ENCODE measurements at places on chromosomes 5 and 9.

- peak; percentile 38 for DNase-seq
- H3K27me3 ChIP-seq: no peaks in the 10 kb centered on the region
- peak overlapping the region; percentile 81 for H3K4me3 ChIP-seq
- no peaks in the 10 kb centered on the region for H3K4me1 ChIP-seq
- H3K27ac ChIP-seq: peak overlapping the region; percentile 68
- H3K36me3 ChIP-seq: no peaks in the 10 kb centered on the region
Observed at GRCh38 chr9:75889977-75890471, 449 bp upstream of the PCSK5 start.

DNA sequence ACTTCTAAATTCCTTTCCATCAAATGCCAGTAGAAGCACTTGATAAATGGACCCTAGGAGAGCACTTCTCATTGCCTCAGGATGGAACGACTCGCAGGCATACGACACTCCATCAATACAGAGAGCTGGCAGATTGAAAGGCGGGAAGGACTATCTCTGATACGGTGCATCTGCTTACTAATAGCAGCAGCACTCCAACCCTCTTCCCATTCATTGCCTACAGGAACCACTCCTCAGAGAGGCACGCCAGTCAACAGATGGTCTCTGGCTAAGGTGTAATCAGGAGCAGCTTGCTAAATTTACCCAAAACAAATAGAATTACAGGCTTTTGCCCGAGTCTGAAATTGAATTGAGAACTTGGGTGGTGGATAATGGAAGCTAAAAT lies 168.1 kb downstream of the EFNA5 start:
- H3K27ac ChIP-seq: no peak overlapping the region
- DNase-seq: no peak

DNA sequence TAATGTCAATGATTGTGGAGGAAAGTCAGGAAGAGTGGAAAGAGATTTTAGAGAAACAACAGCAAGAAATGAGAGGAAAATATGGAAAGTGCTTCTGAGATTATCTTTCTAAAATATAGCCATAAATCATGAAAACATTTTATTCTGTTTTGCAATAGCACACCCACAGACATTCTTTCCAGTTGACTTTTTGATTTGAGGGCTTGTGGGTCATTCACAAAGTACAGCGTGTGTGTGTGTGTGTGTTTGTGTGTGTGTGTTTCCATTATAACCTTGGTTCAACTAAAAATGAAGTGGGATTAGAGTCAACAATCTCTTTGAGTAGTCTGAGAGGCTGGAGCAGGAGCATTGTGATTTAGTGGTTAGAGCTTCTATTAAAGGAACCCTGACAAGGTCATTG lies 116.6 kb upstream of the GAS1 start:
- H3K4me1 ChIP-seq: no peaks in the 10 kb centered on the region
- no peak overlapping the region for H3K27ac ChIP-seq
- H3K36me3 ChIP-seq: no peaks in the 10 kb centered on the region
- no peaks in the 10 kb centered on the region for H3K27me3 ChIP-seq

GRCh38 chr9:136053757-136054142 lies 41.3 kb downstream of the NACC2 start:
- H3K4me3 ChIP-seq: no peak overlapping the region
- no peak overlapping the region for H3K27ac ChIP-seq
- H3K4me1 ChIP-seq: peaks cover 12% of the 10 kb centered on the region
- H3K27me3 ChIP-seq: no peaks in the 10 kb centered on the region
- DNase-seq: no peak

DNA sequence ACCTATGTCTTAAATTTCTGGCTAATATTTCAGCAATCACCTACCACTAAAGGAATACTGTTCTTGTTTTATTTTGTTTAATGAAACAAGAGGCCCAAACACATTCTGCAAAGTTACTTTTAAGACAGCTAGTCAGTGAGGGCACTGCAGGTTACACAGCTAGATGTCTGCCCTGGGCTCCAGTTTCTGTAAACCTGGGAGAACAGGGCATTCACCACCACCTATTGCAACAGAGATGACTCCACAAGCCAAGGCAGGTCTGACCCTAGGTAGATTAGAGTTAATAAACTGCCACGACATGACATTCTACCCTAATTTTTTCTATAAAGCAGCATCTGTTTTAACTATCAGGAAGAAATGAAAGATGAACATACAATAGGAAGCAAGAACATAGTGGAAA lies 90.8 kb downstream of the SLF1 start:
- H3K4me1 ChIP-seq: no peaks in the 10 kb centered on the region
- DNase-seq: no peak
- no peaks in the 10 kb centered on the region for H3K27me3 ChIP-seq
- H3K4me3 ChIP-seq: no peak overlapping the region

GRCh38 chr5:87101321-87101720 lies 166.4 kb upstream of the RASA1 start:
- H3K27me3 ChIP-seq: no peaks in the 10 kb centered on the region
- H3K27ac ChIP-seq: no peak overlapping the region
- no peak for DNase-seq

DNA sequence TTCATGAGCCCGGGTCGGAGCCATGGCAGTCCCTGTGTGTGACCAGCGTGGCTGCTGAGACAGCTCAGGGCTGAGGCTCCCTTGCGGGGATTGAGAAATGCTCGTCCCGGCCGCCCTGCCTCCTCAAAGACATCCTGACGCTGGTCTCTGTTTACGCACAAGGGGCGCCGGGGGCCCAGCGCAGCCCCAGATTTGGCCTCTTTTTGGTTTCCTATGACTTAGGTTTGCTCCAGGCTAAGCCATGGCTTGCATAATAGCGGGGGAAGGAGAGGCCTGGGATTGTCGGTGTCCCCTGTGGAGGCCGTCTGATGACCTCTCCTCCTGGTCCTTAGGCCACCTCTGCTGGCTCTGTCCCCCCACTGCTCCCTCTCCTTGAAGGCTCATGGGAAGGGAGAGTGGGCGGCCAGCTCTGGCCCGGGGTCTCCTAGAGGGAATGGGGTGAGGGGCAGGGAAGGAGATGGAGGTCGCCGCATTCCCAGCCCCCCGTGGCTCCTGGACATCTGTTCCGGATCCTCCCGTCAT lies 3.5 kb downstream of the LAMC3 start:
- peaks cover 7% of the 10 kb centered on the region for H3K27me3 ChIP-seq
- no peaks in the 10 kb centered on the region for H3K36me3 ChIP-seq
- no peak overlapping the region for H3K27ac ChIP-seq

GRCh38 chr9:79264511-79265355 lies 307.0 kb upstream of the TLE4 start:
- no peaks in the 10 kb centered on the region for H3K36me3 ChIP-seq
- no peak overlapping the region for H3K4me3 ChIP-seq
- H3K4me1 ChIP-seq: no peaks in the 10 kb centered on the region
- no peaks in the 10 kb centered on the region for H3K27me3 ChIP-seq
- no peak for DNase-seq
- H3K27ac ChIP-seq: no peak overlapping the region

- H3K27me3 ChIP-seq: no peaks in the 10 kb centered on the region
- H3K4me1 ChIP-seq: no peaks in the 10 kb centered on the region
- no peak overlapping the region for H3K27ac ChIP-seq
- no peaks in the 10 kb centered on the region for H3K36me3 ChIP-seq
Observed at GRCh38 chr9:22112870-22113821, 104.0 kb upstream of the CDKN2B start.

- H3K4me1 ChIP-seq: no peaks in the 10 kb centered on the region
- H3K36me3 ChIP-seq: no peaks in the 10 kb centered on the region
- peak overlapping the region; percentile 71 for H3K4me3 ChIP-seq
- no peaks in the 10 kb centered on the region for H3K27me3 ChIP-seq
Observed at GRCh38 chr5:181187500-181188213, 17.3 kb downstream of the TRIM7 start.

GRCh38 chr5:144143625-144144024 lies 26.8 kb downstream of the YIPF5 start:
- no peaks in the 10 kb centered on the region for H3K36me3 ChIP-seq
- H3K27me3 ChIP-seq: no peaks in the 10 kb centered on the region
- no peaks in the 10 kb centered on the region for H3K4me1 ChIP-seq

Measured in right lobe of liver (tissue), 6 donors.